ENCODE measurements at places on chromosomes 2 and 18.

DNA sequence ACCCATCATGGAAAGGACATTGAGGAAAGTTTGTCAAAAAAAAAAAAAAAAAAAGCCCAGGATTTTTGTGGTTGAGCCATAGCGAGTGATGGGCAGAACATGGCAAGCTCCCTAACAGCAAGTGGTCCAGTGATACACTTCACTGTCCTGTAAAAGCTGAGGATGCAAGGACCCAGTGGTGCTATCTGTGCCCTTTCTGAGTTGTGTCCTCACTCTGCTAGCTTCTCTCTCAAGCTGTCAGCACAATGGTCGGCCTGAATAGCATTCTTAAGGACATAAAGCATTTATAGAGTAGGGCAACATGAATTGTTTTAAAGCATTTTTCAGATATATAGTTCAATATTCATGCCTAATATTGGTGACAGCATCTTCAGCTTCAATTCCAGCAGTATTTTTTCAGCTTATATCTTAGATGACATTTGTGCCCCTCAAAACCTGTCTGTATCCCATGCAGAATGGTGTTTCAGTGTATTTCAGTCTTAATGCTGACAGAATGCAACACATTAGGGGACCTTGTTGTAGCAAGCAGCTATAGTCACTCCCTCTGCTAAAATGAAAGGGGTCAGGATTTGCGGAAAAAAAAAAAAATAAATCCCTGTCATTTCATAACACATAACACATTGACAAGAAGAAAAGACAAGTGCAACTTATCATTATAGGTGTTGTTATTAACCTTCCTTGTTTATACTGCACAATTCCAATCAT lies 496.7 kb downstream of the THSD7B start:
- DNase-seq = no peak

GRCh38 chr18:10430677-10431076 lies 23.8 kb upstream of the APCDD1 start:
- no peak for DNase-seq

GRCh38 chr2:170822290-170823087 lies 5.8 kb downstream of the GAD1 start:
- peak; percentile 23 for DNase-seq

DNA sequence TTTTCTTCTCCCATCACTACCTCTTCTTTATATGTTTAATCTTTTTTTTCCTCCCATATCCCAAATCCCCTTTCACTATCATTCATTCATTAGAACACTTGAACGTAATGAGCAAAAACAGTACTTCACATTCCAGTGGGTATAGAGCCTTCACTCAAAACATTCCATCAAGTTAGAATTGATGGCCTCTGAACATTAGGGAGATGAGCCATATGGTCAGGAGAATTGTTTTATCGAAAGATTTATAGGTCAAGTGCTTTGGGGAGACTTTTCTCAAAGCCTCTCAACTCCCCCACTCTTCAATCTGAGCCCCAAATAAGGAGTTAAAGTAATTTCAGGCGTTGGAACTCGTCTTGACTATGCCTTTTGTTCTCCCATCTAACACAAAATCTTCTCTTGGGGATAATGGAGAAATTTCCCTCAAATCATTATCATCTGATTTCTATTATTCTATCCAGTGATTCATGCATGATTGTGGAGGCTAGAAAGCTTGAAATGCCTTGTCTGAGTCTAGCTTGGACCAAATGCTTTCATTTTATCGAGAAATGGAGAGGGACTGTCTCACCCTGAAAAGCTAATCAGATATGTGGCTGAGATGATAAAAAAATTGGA lies 79.2 kb downstream of the KIAA2012 start:
- no peak for DNase-seq

DNA sequence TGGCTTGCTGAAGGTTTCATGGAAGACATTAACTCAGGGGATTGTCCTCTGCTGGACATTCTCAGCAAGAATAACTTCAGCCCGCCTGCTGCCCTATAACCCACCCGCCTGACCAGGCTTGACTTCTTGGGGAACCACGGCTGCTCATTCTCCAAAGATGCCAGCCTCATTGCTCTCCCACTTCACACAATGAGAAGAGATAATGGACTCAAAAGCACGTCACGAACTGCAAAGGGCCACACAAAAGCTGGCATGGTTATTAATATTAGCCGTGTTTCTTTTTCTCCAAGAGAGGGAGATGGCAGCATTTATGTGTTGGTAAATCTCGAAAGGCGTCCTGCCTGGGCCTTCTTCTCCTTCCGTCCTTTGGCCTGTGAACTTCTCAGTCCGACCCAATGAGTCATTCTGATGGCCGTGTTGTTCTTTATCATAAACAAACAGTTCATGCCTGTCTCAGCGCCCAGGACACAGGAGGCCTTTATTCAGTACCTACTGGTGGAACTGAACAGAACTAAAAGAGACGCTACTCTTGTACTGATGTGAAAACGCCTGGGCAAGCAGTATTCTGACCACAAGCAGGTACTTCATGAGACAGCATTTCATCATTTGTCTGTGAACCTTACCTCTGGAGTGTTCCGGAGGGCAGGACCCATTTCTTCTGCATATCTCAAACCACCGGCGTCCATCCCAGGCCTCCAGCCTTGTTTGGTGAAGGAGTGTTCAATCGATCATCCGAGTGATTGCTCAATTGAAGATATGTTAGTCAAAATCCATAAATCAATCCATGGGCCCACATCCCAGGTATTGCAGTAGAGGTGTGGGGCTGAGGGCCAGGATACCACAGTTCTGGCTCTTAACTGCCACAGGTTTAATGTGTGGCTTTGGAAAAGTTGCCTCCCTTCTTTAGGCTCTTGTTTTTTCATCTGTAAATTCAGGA lies 25.1 kb upstream of the KLHL29 start:
- no peak for DNase-seq

GRCh38 chr2:240340361-240340761 lies 95.1 kb upstream of the GPC1 start:
- no peak for DNase-seq

DNA sequence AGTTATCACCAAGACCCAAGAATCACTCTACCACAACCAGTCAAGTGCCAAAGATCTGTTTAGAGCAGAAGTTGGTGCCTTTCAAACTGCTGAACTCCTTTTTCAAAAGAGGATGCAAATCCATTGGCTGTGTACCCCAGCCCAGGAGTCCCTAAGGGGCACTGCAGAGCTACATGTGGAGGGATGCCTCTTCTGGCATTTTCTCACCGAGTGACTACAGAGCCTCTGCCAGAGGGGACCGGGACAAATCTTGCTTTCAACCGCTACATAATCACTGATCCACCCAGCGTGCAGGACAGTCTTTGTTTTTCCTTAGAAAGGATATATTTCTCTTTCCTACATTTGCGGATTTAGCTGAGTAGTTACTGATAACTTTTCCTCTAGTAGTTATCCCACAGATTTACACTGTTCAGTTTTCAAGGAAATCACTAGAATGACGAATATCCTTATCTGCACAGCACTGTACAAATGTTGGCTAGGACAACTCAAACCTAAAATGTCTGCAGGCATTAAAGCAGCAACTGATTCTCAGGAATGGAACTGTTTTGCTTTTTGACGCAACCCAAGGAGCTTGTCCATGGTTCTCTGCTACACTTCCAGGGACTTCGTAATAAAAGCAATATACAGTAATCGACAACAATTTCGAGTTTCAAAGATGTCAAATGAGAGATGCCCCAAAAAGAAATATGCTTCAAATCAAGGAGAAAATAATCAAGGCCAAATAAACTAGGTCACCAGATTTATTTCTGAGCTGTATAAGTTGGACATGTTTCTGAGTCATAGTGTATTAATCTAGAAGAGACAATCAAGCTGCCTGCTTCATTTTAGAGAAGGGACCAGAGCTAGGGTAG lies 24.1 kb downstream of the EPB41L3 start:
- no peak for DNase-seq

- DNase-seq = no peak
These were observed 259.1 kb downstream of the XIRP2 start for GRCh38 chr2:167147271-167147941.

GRCh38 chr2:219893541-219893940 lies 266.1 kb downstream of the SLC4A3 start:
- no peak for DNase-seq

GRCh38 chr2:178234648-178235047 lies 40.3 kb downstream of the OSBPL6 start:
- no peak for DNase-seq

DNA sequence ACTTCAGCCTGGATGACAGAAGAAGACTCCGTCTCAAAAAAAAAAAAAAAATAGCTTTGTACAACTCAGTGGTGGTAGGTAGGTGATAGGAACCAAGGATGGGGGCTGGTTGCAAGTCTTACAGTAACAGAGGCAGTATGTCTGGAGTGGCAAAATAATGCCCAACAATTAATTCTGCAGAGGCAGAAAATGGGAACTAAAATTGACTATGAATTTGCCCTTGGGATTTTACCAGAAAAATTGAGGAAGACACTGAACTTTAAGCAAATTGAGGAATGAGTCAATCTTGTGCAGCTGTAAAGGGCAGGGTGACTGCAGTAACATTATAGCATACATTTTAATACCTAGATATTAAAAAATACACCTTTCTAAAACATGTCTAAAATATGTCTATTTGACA lies 292.1 kb upstream of the FBXO11 start:
- DNase-seq = no peak

- DNase-seq = no peak
These were observed 8.4 kb downstream of the COL6A3 start for GRCh38 chr2:237405605-237406004.

DNA sequence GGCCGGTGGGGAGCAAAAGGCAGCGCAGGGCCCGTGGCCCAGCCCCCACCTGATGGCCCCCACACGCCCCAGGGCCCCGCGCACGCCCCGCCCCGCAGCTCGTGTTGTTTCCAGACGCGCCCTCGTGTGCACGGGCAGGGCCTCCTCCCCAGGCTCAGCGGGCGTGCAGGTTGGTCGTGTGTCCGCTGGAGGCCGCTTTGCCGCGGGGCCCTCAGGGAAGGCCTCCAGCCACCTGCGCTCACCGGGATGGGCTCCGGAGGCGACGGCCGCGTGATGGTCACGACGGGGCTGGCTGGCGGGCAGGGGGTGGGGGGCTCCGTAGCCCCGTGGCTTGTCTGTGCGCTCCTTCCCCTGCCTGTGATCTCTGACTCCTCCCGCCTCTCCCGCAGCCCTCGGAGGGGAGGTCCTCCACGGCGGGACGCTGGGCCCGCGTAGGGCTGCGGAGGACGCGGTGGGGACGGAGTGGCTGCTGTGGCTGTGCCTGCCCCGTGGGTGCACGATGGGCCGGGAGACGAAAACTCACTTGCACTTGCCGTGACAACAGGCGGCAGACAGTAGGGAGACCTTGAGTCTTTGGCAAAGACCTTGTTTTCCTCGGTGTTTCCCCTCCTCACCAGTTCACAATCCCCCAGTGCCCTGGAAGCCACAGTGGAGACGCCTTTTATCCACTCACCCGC lies 67.1 kb downstream of the RTP5 start:
- no peak for DNase-seq

- DNase-seq = no peak
These were observed 11.8 kb downstream of the MAPRE3 start for GRCh38 chr2:26982102-26982742.

GRCh38 chr2:38030635-38031355 lies 45.2 kb downstream of the CYP1B1 start:
- DNase-seq = no peak

- no peak for DNase-seq
These were observed 1272.2 kb upstream of the ACVR2A start for GRCh38 chr2:146572598-146572997.

DNA sequence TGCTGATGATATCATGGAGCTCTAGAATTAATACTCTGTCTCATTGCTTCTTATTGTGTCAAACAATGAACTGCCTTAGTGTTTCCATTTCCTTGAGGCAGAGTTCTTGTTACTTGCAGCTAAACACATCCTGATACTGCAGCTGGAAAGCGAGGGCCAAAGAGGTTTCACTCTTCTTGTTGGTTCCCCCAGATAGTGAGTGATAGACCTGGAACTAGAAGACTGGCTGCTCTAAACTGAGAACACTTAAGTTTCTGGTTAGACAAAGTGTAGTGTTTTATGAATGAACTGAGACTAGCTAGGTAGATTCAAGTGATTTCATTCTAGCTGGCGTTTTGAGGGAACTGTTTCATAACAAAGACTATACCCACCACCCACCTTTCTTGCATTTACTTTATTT lies 321.7 kb downstream of the TXNL1 start:
- DNase-seq = no peak

- DNase-seq = no peak
These were observed 81.9 kb downstream of the SLC4A3 start for GRCh38 chr2:219709331-219709761.

GRCh38 chr2:147924647-147925046 lies 79.8 kb downstream of the ACVR2A start:
- no peak for DNase-seq

- DNase-seq = no peak
These were observed 90.5 kb upstream of the MAPK4 start for GRCh38 chr18:50469380-50469781.

DNA sequence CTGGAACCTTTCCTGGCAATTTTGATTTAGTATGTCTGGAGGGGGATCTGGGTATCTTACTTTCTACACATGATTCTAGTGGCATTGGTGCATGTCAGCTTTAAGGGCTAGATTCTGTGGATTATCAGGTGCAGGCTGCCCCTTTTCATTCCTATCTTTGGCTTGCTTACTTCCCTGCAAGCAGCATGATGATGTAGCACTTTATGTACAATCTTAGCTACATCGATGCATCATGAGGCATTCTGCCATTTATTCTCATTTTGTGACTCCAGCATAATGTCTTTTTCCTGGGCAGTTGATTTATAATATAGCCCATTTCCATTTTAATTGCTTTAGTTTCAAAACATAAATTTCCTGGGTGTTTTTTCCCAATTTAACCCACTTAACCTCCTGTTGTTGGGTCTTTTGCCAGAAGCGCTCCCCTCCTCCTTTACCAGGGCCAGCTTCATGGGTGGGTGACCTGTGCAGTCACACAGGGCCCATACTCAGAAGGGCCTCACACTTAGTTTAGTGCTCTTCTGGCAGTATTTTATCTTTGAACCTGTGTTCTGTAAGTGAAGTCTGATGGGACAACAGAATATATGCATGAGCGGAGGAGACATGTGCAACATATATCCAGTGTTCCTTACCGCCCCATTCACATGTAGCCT lies 36.0 kb downstream of the TPGS2 start:
- no peak for DNase-seq

DNA sequence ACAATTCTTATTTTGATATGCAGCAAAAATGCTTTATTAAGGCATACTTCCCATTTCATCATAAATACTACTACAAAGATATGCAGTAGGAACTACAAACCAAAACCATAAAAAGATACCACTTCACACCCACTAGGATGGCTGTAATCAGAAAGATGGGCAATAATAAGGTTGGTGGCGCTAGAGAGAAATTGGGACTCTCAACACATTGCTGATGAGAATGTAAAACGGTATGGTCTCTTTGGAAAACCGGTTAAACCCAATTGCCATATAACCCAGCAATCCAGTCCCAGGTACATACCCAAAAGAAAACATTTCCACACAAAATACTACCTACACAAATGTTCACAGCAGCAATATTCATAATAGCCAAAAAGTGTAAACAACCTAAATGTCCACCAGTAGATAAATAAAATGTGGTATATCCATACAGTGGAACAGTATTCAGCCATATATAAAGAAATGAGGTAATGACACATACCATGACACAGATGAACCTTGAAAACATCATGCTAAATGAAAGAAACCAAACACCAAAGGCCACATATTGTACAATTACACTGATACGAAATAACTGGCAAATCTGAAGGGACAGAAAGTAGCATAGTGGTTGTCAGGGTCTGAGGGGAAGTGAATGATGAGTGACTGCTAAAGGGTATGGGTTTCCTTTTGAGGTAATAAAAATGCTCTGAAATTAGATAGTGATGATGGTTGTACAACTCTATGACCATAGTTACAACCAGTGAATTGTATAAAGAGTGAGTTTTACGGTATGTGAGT lies 12.7 kb downstream of the SP3 start:
- DNase-seq = no peak
